ENCODE measurements at places on chromosomes 2 and 18. TPM values are rescaled to one million over a fixed set of nuclear protein-coding genes. Genes with fewer than 3 reads are reported as not detected.

ST8SIA3 gene
- total RNA-seq: not detected

ALK gene
- not detected for total RNA-seq

SLC11A1 gene
- total RNA-seq: 0.20 TPM

ICOS gene
- not detected for total RNA-seq

AQP4 gene
- not detected for total RNA-seq

MAL gene
- 0.27 TPM for total RNA-seq

KCNK3 gene
- total RNA-seq: 0.86 TPM

GNLY gene
- total RNA-seq: 0.29 TPM

REEP1 gene
- 0.89 TPM for total RNA-seq

SNTG2 gene
- total RNA-seq: not detected

BIRC6 gene
- total RNA-seq: 32.0 TPM

CDH7 gene
- total RNA-seq: not detected

TUBB8B gene
- total RNA-seq: not detected

HOXD10 gene
- total RNA-seq: 6.7 TPM

RIT2 gene
- not detected for total RNA-seq

DPP10 gene
- not detected for total RNA-seq

ZAP70 gene
- total RNA-seq: not detected

EGR4 gene
- 0.19 TPM for total RNA-seq

TTC31 gene
- total RNA-seq: 13.8 TPM

CDKL4 gene
- total RNA-seq: not detected

CYS1 gene
- total RNA-seq: 1.3 TPM

BMP10 gene
- total RNA-seq: not detected

Measured in A549 treated with dexamethasone at 1 μM for 4 hours (cell line).